AG10803 (cell line): ENCODE measurements at places on chromosomes 7 and 10.

GRCh38 chr10:126458466-126458865, 70.2 kb upstream of the ADAM12 start:
- DNase-seq, result peak; percentile 57

- no peak for DNase-seq
These were observed 733.1 kb upstream of the C7orf33 start for GRCh38 chr7:147857152-147858140.

GRCh38 chr10:51112013-51112412, 37.7 kb downstream of the PRKG1 start:
- no peak for DNase-seq

DNA sequence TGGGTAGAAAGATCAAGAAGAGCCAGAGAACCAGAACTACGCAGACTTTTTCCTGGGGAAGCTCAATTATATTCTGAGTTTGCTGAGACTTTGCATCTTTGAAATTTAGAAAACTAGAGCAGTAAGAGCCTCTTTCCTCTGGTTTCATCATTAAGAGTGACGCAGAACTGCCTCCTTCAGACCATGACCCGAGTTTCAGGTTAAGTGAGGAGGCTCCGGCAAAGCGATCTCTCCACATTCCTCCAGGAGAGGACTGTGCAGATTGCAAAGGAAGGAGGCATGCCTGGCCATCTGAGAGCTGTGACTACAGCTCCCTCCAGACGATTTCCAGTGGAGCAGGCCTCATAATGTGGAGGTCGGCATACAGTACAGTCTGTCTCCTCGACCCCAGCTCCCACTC, 115.8 kb upstream of the LANCL2 start:
- DNase-seq, result no peak

DNA sequence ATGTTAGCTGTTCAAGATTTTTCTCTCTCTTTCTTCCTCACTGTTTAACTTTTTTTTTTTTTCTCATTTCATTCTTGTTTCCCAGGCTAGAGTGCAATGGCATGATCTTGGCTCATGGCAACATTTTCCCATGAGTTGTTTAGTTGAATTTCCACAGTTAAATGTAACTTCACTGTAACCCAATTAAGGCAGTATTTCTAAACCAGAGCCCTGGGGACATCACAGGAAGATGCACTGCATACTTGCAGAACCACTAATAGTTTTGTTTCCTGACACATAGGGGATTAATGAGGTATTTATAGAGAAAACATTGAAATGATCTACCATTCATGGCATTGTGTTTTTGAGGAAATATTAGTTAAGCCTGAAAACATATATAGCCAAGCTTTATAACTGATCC, 795.6 kb upstream of the GHITM start:
- peak; percentile 12 for DNase-seq

- DNase-seq, result peak; percentile 52
These were observed 118.7 kb downstream of the PARD3 start for GRCh38 chr10:34696423-34696822.

DNA sequence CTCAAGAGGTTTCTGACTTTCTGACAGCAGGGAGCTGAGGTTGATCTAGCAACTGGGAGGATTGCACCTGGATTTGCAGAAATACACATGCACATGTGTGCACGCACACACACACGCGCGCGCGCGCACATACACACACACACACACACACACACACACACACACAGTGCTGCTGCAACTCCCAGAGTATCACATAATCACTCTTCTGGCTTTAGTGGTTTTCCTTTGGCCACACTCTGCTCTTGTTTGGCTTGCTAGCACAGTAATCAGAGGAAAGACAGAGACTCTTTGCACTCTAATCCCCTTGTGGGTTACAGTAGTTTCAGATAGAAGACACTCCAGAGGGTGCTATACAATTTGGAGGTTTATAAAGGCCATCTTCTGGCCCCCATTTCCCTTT, 705.0 kb downstream of the AUTS2 start:
- DNase-seq, result no peak

DNA sequence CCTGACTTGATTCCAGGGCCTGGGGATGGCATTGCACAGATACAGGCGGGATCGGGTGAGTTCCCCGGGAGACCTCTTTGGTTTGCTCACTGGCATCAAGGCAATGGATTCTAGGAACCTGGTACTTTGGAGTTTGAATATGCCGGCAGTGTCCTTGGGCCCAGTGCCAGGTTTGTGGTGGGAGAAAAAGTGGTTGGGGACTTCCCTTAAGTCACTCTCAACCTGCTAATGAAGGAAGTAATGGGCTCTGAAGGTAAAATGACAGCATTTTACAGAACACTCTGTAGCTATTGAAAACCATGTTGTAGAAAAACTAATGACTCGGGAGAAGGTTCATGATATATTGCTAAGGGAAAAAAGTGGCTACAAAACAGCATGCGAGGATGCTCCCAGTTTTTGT, 129.9 kb downstream of the CFAP58 start:
- no peak for DNase-seq

DNA sequence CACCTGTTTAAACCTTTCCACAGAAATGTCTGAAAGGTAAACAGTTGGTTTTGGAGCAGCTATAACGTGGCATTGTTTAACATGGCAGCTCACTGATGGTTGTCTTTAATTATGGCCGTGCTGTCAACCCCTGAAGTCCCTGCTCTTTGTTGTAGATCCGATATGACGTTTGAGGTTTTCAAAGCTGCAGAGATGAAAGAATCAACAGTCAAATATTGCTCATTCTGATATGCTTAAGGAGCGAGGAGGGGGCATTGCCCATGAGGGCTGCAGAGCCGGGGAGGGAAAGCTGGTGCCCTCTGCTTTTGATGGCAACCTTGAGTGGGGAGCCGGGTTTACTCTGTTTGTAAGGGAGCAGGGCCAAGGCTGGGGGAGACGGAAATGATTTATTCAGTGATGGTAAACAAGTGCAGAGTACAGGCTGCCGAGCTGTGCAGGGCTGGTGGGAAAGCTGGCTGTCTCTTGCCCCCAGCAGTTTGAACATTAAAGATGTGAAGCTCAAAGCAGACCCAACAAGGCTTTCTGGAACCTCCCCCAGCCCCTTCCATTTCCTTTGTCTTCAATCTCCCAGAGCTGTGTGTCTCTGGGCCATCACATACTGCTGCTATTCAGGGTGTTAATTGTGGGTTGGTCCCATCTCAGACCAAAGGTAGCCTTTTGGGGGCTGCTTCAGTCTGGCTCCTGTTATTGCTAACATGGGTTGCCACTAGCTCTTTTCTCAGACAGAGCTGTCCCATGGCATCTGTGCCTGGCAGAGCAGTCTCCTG, 345.5 kb downstream of the LRMDA start:
- no peak for DNase-seq

- no peak for DNase-seq
These were observed 22.7 kb upstream of the ZCCHC24 start for GRCh38 chr10:79468015-79468560.

- no peak for DNase-seq
These were observed 33.9 kb upstream of the CYCS start for GRCh38 chr7:25158966-25159365.

- peak; percentile 51 for DNase-seq
These were observed 89.2 kb downstream of the CUL2 start for GRCh38 chr10:35000936-35001335.

- peak; percentile 23 for DNase-seq
These were observed 20.3 kb downstream of the AASS start for GRCh38 chr7:122123746-122124145.

DNA sequence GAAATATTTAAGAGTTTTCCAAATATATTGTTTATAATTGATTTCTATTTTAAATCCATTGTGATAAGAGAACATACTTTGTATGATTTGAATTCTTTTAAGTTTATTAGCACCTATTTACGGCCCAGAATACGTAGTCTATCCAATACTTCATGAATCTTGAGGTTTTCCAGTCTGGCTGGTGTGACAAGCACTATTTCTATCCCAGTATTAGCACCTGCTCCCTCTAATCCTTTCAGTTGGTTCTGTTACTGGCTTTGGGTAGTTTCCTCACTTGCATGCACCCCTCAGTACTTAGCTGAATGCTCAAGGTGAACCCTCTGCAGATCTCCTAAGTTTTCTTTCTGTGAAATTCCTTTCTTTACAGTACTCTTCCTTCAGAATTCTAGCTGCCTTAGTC, 166.8 kb downstream of the C1GALT1 start:
- DNase-seq, result no peak

DNA sequence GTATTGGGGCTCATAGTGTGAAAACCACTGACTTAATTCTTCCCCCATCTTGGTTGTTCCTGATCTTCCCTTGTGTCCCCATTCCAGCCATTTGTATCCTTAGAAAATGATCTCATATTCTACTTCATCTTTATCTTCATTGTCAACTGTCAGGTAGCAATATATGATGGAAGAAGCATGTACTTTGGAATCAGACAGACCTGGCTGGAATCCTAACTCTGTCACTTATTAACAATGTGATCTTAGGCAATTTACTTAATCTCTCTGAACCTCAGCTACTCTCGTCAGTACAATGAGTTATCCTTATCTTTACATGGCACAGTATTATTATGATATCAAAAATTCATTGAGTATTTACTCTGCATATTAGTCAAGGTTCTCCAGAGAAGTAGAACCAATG, 10.1 kb downstream of the CFTR start:
- DNase-seq, result no peak

DNA sequence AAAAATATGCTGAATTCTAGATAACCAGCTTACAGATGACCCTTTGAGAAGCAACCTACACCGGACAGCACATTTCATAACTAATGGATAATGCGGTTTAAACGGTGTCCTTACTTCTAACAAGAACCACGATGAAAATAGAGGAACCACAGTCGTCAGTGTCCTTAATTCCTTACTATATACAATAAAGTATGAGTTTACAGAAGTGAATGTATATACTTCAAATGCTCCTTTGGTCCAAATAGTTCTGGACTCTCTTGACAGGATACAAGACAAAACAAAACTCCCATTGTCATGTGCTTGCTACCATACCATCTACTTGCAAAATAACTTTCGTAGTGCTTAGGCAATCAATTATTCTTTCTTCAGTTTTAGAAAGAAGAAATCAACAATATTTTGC, 2.4 kb downstream of the NAMPT start:
- DNase-seq, result no peak

GRCh38 chr10:131220601-131221171, 90.8 kb downstream of the TCERG1L start:
- DNase-seq, result no peak

- DNase-seq, result no peak
These were observed 139.9 kb downstream of the CFTR start for GRCh38 chr7:117619681-117620080.

GRCh38 chr10:110898391-110898790, 20.6 kb downstream of the BBIP1 start:
- DNase-seq, result no peak

DNA sequence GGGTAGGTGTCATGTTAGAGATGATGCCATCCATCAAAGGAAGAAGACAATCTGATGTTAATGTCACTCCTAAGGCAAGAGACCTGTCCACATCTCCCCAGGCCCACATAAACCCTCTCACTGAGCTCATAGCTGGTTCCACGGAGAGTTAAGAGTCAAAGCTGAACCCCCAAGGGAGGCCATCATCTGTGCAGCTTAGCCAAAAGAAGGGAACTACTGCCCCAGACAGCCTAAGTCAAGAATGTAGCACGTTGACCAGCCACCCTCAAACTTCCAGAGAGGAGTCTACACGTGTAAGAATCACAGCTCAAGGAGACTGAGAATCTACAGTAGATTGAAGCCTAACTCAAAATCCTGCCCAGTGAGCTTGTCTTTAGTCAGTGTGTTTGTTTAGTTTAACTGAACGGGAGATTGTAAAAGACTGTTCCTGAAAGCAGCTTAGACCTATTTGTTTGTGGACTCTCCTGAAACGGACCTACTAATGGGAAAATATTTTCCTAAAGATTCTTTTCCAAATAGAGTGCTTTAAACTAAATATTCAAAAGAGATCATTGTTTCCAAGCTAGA, 192.7 kb upstream of the NFE2L3 start:
- DNase-seq, result no peak

DNA sequence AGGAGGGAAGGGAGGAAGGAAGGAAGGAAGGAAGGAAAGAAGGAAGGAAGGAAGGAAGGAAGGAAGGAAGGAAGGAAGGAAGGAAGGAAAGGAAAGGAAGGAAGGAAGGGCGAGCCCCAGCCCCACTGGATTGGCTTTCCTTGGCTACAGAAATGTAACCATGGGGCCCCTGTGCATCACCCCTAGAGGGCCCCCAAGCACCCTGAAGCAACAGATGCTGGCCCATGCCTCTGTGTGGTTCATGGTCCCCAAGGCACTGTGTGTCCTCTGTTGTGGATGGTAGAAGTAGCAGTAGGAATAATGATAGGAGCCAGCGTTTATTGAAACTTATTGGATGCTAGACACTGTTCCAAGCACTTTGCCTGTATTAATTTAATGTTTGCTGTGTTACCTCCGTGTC, 116.6 kb upstream of the MACROH2A2 start:
- DNase-seq, result no peak

DNA sequence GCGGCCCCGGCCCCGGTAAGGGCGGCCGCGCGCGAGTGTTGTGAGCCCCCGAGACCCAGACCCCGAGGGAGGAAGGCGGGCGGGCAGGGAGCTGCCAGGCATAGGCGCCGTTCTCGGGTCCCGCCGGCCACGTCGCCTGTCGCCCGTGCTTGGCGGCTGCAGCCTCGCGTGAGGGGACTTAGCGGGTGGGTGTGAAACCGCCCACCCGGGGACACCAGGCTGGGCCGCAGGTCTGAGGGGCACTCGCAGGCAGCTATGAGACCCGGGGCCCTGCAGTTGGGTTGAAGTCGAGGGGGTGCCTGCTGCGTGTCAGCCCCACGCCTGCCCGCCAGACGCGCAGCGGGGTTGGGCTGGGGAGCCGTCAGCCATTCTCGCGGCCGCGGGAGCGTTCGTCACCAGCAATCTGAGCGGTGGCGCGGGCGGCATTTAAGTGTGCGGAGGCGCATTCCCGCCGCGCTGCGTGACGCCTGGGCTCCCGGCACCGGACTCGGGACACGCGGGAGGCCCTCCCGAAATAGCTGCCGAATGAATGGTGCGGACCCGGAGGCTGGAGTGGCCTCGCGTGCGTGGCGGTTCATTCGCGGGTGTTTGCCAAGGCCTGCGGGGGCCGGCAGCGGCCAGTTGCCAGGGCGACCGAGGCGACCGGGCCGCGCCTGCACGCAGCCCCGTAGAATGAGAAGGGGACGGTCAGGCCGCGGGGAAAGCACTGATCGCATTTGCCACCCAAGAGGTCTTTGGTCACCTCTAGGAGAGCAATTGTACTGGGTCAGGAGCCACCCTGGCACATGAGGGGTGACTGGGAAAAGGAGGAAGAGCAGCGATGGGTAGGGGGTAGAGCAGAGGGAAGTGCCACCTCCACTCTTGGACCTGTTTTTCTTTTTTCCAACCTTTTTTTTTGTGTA, 750 bp downstream of the ZNF398 start:
- DNase-seq, result peak; percentile 54

GRCh38 chr10:120810298-120810697, 40.9 kb upstream of the WDR11 start:
- no peak for DNase-seq

DNA sequence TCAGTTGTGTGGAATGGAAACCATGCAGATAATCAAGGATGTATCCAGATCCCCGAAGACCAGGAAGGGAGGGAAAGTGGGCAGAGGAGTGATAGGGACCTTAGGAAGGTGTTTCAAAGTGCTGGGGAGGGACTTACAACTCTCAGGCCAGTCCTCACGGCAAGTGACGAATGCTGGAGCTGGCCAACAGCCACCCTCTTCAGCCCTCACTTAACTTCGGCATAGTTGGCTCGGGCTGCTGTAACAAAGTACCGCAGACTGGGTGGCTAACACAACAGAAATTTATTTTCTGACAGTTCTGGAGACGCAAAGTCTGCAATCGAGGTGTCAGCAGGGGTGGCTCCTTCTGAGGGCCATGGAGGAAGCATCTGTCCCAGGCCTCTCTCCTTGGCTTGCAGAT, 265.9 kb upstream of the YAE1 start:
- DNase-seq, result peak; percentile 31
